ENCODE measurements at places on chromosomes 2 and 18. TPM values are rescaled to one million over a fixed set of nuclear protein-coding genes. Genes with fewer than 3 reads are reported as not detected.

The ALPP gene
- not detected for total RNA-seq

The RBKS gene
- 1.4 TPM for total RNA-seq

The EGR4 gene
- total RNA-seq = not detected

The DNAJC5G gene
- total RNA-seq = not detected

The CELF4 gene
- not detected for total RNA-seq
